ENCODE measurements at places on chromosomes 6 and 20. TPM values are rescaled to one million over a fixed set of nuclear protein-coding genes. Genes with fewer than 3 reads are reported as not detected.

GRCh38 chr6:43368259-43369160, 937 bp downstream of the ZNF318 start:
- peak; percentile 33 for DNase-seq
- H3K36me3 ChIP-seq: no peaks in the 10 kb centered on the region

GRCh38 chr6:126640356-126640755, 300.4 kb downstream of the CENPW start:
- no peaks in the 10 kb centered on the region for H3K27me3 ChIP-seq
- no peak overlapping the region for H3K27ac ChIP-seq
- H3K36me3 ChIP-seq: no peaks in the 10 kb centered on the region
- no peak overlapping the region for H3K4me3 ChIP-seq

DNA sequence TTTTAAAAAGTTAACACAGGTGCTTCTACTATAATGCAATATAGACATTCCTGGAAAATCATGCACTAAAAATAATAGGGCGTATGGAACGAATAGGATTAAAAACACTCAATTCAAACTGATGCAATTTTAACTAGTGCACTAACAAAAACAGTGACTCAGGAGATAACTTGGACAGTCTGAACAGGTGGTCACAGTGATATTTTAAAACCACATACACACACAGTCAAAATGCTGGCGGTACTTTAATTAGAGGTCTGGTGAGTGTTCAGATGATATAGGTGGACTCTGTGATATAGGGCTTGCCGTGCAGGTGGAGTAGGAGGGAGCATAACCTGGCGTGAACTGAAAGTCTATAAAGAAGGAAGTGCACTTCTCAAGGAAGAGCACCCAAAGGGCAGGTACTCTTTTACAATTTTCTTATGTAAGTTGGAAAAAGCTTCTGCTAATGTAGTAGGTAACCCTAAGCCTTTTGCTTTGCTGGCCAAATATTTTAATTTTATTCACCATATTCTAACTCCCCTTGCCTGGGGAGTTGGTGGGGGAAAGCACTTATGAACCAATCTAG, 41.9 kb upstream of the PLN start:
- no peaks in the 10 kb centered on the region for H3K36me3 ChIP-seq
- DNase-seq: no peak
- no peaks in the 10 kb centered on the region for H3K27me3 ChIP-seq

GRCh38 chr6:131813991-131814390, 6.2 kb downstream of the ENPP1 start:
- H3K4me3 ChIP-seq: no peak overlapping the region
- peaks cover 21% of the 10 kb centered on the region for H3K27me3 ChIP-seq
- H3K36me3 ChIP-seq: no peaks in the 10 kb centered on the region
- no peak overlapping the region for H3K27ac ChIP-seq

DNA sequence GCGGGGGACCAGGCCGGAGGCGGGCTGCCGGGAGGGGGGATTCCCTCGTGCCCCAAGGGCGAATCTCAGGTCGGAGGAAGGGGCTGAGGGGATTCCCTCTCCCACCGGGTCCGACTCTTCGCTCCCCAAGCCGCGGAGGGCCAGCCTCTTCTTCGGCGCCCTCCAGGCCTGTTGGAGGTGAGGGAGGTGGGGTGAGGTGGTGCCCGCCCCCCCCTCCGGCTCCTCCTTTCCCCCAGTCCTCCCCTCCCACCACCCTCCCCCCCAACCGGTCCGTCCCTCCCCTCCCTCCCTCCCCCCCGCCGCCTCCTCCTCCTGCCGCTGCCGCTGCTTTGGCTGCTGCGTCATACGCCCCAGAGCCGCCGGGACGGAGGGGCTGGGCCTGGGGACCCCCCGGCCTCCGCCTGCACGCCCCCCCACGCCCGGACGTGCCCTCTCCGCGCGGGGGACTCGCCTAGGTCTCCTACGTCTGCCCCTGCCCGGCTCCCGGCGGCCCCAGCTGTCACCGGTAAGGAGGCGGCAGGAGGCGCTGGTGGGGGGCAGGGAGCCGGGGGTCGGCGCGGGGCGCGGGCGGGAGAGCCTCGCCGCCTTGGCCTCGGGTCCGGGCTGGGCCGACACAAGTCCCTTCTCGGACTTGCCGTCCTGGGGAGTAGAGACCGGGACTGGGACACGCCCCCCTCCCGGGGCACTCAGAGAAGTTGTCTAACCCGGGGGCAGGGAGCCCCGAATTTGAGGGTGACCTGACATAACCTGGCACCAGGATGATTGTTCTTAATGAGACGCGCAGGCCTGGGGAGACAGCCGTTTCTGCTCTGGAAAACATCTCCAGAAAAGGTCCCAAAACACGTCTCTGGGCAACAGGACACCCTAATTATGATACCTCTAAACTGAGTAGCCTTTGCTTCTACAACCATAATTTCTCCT, at the start of gene PHF1:
TSS of gene PHF1 (plus strand) at position 304 of the 921 bp plus-strand sequence. CDS start 1,250 bp downstream, outside the sequence.
- DNase-seq: no peak
- peaks cover 36% of the 10 kb centered on the region for H3K36me3 ChIP-seq
- peak within 1 kb of the TSS; percentile 84 for H3K4me3 ChIP-seq

DNA sequence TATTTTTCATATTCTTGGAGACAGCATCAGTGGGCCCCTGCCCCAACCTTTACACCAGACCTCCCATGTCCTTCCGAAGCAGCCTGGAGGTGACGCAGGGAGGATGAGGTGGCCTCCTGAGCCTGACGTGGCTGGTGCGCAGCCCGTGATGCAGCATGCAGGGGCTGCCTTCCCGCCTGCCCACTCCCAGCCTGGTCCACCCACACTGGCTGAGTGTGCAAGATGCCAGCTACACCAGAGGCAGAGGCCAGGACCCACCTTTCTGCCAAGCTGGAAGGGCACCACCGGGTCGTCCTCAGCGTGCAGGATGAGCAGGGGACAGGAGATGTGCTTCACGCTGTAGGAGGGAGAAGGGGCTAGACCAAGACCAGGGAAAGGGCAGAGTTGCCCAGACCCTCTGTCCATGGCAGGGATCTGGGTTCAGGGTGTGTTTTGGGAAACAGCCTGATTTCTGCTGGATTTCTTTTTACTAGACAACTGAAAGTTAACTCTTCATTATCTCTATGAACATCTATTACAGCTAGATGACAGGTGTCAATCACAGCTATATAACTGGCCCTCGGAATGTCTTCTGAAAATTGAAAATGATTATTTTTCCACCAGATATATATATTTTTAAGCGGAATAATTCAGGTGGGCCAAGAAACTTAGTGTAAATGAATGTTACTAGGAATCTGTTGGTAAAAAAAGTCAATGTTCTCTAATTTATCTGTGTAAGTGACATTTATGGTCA, 55.6 kb downstream of the PYGB start:
- peaks cover 74% of the 10 kb centered on the region for H3K36me3 ChIP-seq
- no peak overlapping the region for H3K4me3 ChIP-seq
- H3K4me1 ChIP-seq: no peaks in the 10 kb centered on the region
- H3K27me3 ChIP-seq: no peaks in the 10 kb centered on the region
- no peak overlapping the region for H3K27ac ChIP-seq

GRCh38 chr6:80938131-80938530, 814.4 kb downstream of the TENT5A start:
- H3K4me3 ChIP-seq: no peak overlapping the region
- no peaks in the 10 kb centered on the region for H3K36me3 ChIP-seq
- H3K27me3 ChIP-seq: no peaks in the 10 kb centered on the region
- no peaks in the 10 kb centered on the region for H3K4me1 ChIP-seq
- no peak for DNase-seq
- H3K27ac ChIP-seq: no peak overlapping the region

DNA sequence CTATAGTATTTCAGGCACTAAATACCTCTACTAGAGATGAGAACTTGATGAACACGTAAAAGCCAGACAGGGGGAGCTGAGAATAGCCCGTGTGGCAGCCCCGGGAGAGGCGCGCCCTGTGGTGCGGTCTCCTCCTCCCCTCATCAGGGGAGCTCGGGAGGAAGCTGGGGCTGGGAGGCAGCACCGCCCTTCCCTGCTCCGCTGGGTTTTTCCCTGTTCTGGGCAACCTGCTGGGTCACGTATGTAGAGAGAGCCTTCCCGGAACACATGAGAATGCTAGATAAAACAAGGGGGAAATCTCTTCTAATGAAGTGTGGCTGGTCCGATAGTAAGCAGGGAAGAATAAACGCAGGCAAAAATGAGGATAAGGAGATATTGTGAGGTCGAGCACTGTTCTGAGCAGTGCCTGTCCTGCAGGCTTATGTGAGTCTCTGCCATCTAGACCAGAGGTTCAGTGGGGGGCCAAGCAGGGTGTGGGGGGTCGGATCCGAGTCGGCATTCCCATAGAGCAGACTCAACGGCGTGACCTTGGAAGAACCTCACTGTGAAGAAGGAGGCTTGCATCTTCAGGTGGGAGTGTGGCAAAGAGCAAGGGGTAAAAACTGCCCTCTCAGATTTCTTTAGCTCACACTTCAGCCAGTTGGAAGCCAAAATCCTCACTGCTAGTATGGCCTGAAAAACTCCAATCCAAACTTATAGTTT, 13.4 kb upstream of the RPS6KA2 start:
- no peaks in the 10 kb centered on the region for H3K36me3 ChIP-seq
- H3K27ac ChIP-seq: peak overlapping the region; percentile 3
- peaks cover 5% of the 10 kb centered on the region for H3K27me3 ChIP-seq
- DNase-seq: no peak

GRCh38 chr6:130993292-130993765, 69.7 kb downstream of the EPB41L2 start:
- H3K36me3 ChIP-seq: no peaks in the 10 kb centered on the region
- H3K4me3 ChIP-seq: no peak overlapping the region
- no peak overlapping the region for H3K27ac ChIP-seq
- H3K27me3 ChIP-seq: no peaks in the 10 kb centered on the region
- no peak for DNase-seq

- H3K4me1 ChIP-seq: no peaks in the 10 kb centered on the region
- no peak overlapping the region for H3K4me3 ChIP-seq
- H3K27me3 ChIP-seq: no peaks in the 10 kb centered on the region
- H3K36me3 ChIP-seq: no peaks in the 10 kb centered on the region
- H3K27ac ChIP-seq: no peak overlapping the region
Observed at GRCh38 chr6:15752820-15753219, 90.0 kb upstream of the DTNBP1 start.

- H3K27me3 ChIP-seq: no peaks in the 10 kb centered on the region
- H3K36me3 ChIP-seq: no peaks in the 10 kb centered on the region
- no peak overlapping the region for H3K4me3 ChIP-seq
- H3K27ac ChIP-seq: no peak overlapping the region
- H3K4me1 ChIP-seq: no peaks in the 10 kb centered on the region
Observed at GRCh38 chr6:54099225-54099624, 12.0 kb upstream of the MLIP start.

GRCh38 chr6:87504441-87504840, 31.7 kb downstream of the SLC35A1 start:
- peak; percentile 28 for DNase-seq
- no peak overlapping the region for H3K27ac ChIP-seq
- H3K27me3 ChIP-seq: no peaks in the 10 kb centered on the region
- H3K4me3 ChIP-seq: no peak overlapping the region
- H3K4me1 ChIP-seq: no peaks in the 10 kb centered on the region

GRCh38 chr6:75291331-75291730, 6.7 kb upstream of the TMEM30A start:
- H3K4me3 ChIP-seq: no peak overlapping the region
- DNase-seq: no peak
- peaks cover 14% of the 10 kb centered on the region for H3K4me1 ChIP-seq
- H3K36me3 ChIP-seq: no peaks in the 10 kb centered on the region
- H3K27me3 ChIP-seq: no peaks in the 10 kb centered on the region
- no peak overlapping the region for H3K27ac ChIP-seq

GRCh38 chr6:47059216-47059885, 17.2 kb upstream of the ADGRF1 start:
- H3K36me3 ChIP-seq: no peaks in the 10 kb centered on the region
- H3K4me3 ChIP-seq: no peak overlapping the region
- H3K4me1 ChIP-seq: no peaks in the 10 kb centered on the region
- H3K27me3 ChIP-seq: no peaks in the 10 kb centered on the region
- no peak for DNase-seq
- no peak overlapping the region for H3K27ac ChIP-seq

GRCh38 chr6:128209771-128210170, 308.9 kb upstream of the THEMIS start:
- H3K36me3 ChIP-seq: no peaks in the 10 kb centered on the region
- H3K4me3 ChIP-seq: no peak overlapping the region
- DNase-seq: no peak
- peaks cover 6% of the 10 kb centered on the region for H3K4me1 ChIP-seq
- no peak overlapping the region for H3K27ac ChIP-seq

DNA sequence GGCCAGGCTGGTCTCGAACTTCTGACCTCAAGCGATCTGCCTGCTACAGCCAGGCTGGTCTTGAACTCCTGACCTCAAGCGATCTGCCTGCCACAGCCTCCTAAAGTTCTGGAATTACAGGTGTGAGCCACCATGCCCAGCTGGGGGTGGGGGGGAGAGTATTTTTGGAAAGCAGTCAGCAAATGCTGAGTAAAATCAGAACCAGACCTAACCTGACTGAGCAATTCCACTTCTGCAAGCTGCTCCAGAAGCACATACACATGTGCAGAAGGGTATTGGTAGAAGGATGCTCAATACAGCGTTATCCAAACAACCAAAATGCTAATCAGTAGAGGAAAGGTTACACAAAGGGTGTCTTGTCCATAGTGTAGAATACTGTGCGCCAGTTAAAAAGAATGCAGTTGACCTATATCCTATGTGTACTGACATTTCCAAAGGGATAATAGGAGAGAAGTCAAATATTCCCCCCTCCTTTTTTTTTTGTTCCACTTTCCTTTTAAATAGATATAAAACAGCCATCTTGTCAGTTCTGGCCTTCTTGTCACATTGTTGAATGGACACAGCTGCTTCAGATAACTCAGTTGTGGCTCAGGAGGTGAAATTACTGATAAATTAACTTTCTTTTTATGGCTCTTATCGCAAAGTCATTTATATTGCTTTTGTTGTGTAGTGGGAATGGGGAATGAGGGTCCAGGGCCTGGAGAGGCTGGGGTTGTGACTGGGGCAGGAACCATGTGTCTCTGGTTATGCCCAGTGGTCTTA, 74.6 kb downstream of the DTD1 start:
- H3K27me3 ChIP-seq: no peaks in the 10 kb centered on the region
- no peaks in the 10 kb centered on the region for H3K4me1 ChIP-seq
- H3K36me3 ChIP-seq: no peaks in the 10 kb centered on the region
- H3K4me3 ChIP-seq: no peak overlapping the region
- no peak for DNase-seq
- no peak overlapping the region for H3K27ac ChIP-seq

DNA sequence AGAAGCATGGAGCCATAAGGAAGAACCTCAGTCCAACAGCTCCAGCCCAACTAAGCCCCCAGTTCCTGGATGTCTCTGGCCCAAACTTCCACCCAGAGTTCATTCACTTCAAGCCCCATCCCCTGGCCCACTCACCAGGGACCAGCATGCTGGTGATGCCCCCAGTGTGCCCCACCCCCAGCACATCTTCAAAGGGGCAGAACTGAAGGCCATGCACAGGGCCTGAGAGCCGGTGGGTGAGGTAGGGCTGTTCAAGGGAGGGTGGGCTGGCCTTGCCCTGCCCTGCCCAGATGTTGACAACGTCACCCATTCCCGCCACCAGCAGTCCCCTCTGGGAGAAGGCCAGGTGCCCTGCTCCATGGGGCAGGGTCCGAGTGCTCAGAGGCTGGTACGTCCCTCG, 3.6 kb downstream of the B3GALT4 start:
- peaks cover 44% of the 10 kb centered on the region for H3K4me1 ChIP-seq
- H3K36me3 ChIP-seq: no peaks in the 10 kb centered on the region
- no peak overlapping the region for H3K27ac ChIP-seq

BPIFB2 gene
- polyA plus RNA-seq: not detected

HMGN4 gene
- polyA plus RNA-seq: 80.9 TPM

RIMS4 gene
- 3.9 TPM for polyA plus RNA-seq

CYP39A1 gene
- polyA plus RNA-seq: 9.4 TPM

LY6G6D gene
- not detected for polyA plus RNA-seq

PNPLA1 gene
- 0.15 TPM for polyA plus RNA-seq

STX11 gene
- 2.5 TPM for polyA plus RNA-seq

RSPH4A gene
- 11.3 TPM for polyA plus RNA-seq

SLC24A3 gene
- 6.7 TPM for polyA plus RNA-seq

PTPN1 gene
- polyA plus RNA-seq: 30.4 TPM

CLVS2 gene
- 0.78 TPM for polyA plus RNA-seq
